ENCODE measurements at places on chromosomes 16 and 17. TPM values are rescaled to one million over a fixed set of nuclear protein-coding genes. Genes with fewer than 3 reads are reported as not detected.

GRCh38 chr17:2571523-2572303, 21.7 kb upstream of the PAFAH1B1 start:
- DNase-seq = no peak

DNA sequence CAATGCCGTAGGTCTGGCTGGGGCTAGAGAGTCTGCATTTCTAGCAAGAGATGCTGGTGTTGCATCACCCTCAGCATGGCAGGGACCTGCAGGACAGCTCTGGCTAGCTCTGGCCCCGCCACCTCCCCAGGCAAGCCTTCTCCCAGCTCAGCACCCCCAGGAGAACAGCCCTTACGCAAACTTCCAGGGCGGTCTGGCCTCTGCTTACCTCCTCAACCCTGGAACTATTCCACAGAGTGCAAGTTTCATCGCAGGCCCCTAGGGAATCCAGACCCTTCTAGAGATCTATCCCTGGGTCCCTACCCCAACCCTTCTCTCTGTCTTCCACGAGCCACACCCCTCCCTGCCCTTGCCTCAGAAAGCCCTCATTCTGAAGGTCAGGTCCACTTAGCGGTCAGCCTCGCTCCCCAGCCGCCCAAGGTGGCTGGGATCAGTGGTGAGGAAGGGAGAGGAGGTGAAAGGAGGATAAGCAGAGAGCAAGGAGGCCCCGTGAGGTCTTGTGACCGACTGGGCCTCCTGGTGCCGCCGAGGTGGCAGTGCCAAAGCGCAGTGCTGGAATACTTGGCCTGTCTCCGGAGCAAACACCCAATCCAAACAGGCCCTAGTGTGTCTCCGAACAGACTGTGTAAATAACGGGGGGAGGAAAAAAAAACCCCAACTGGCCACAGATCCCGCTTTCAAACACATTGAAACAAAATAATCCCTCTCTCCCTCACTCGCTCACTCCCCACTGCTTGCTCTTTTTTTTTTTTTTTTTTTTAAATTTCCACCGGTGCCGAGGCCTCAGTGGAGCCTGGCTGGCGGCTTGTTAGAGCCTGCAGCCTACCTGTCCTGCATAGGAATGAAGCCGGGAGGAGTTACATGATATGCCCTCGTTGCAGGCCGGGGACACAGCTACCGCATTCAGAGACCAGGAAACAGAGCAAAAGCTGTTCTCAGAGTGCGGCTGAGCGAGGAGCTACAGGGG, 380.9 kb downstream of the SOX9 start:
- DNase-seq = no peak

- DNase-seq = peak; percentile 41
These were observed 56.9 kb downstream of the CYB5D2 start for GRCh38 chr17:4199818-4200402.

DNA sequence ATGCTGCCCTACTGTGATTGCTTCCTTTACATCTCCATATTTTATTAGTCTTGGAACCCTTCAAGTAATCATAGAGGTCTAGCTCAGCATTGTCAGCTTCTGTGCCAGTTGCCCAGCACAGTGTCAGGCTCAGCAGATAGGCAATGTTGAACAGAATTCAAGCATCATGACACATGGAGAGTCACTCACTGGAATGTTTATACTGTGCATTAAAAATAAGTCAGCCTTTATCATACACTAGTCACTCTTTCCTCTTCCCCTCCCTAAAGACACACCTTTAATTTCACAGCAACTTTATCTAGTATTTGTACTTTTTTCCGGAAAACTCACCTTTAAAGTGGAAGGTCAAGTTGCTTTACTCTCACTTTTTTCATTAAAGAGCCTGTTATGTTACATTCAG, 253.8 kb upstream of the CDH11 start:
- no peak for DNase-seq

- DNase-seq = no peak
These were observed 7.9 kb downstream of the G6PC3 start for GRCh38 chr17:44078412-44078811.

DNA sequence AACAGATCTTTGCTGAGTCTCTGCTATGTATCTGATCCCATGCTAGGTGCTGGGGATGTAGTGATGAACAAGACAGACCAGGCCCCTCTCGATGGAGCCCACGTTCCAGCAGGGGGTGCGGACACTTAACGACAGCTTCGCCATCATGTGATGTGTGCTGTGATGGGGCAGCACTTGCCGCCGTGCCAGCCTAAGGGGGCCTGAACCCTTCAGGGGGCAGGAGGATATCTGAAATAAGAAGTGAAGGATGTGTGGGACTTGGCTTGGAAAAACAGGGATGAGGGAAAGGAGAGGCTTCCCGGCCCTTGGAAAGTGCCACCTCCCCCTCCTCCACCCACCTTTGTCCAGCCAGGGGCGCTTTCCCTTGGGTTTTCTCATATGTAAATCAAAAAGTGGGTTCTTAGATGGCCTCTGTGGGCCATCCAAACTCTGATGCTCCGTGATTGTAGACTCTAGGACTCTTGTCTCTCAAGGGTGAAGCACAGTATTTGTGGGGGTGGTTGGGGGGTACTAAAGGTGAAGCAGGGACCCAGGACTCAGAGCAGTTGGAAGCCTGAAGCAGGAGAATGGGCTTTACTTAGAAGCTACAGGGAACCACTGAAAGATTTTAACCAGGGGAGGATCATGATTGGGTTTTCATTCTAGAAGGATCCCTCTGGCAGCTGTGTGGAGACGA, 4.0 kb upstream of the DLX3 start:
- no peak for DNase-seq

DNA sequence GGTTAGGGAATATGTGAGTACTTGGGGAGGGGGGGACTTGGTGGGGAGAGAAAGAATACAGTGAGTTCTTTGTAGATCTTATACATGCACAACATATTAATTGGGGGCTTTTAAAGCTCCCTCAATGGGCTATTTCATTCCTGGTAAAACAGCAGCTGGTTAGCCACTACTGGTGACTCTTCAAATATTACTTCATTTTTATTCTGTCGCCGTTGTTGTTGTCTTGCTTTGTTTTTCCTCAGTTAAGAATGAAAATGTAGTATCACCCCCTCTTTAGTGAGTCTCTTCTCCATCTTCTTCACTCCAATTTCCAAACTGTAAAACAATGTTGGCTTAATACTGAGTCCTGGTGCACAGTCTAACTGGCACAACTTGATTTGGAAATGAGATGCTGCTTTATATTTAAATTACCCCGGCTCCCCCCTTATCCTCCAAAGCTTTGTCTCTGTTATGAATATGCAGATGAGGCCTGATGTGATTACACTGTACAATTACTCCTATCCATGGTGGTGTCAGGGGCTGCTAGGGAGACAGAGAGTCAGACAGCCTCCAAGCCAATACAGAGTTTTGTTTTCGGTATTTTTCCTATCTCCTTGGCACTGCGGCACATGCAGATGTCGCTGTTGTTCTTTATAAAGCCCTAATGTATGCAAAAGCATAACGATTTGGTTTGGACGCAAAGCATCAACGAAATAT, 256.9 kb upstream of the PMFBP1 start:
- no peak for DNase-seq

DNA sequence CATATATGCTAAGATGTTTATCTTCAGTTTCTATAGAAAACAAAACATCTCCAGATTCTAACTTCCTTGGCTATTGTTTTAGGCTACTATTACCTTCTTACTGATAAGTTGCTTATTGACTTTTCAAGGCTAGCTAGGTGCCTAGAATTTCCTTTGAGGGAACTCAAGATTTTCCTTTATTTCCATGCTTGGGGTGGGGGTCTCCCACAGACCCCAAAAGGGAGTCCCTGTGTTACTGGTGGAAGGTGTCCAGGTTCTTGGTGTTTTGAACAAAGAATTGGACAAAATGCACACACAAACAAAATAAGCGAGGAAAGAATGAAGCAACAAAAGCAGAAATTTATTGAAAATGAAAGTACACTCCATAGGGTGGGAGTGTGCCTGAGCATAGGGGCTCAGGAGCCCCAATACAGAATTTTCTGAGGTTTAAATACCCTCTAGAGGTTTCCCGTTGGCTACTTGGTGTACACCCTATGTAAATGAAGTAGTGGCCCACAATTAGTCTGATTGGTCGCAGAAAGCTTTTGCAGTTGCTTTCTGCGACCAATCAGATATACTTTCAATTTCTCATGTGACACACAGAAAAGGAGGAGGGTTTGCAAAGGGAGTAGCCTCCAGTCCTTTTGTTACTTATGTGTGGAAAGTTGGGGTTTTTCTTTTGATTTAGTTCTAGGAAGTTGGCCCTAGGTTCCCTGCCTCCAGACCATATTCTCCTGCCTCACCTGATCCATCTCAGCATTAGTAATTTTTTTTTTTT, 67.5 kb downstream of the MARF1 start:
- no peak for DNase-seq

- DNase-seq = peak; percentile 32
These were observed 2.0 kb downstream of the WSCD1 start for GRCh38 chr17:6072157-6072556.

GRCh38 chr16:1089439-1089821, 6.6 kb downstream of the C1QTNF8 start:
- no peak for DNase-seq

DNA sequence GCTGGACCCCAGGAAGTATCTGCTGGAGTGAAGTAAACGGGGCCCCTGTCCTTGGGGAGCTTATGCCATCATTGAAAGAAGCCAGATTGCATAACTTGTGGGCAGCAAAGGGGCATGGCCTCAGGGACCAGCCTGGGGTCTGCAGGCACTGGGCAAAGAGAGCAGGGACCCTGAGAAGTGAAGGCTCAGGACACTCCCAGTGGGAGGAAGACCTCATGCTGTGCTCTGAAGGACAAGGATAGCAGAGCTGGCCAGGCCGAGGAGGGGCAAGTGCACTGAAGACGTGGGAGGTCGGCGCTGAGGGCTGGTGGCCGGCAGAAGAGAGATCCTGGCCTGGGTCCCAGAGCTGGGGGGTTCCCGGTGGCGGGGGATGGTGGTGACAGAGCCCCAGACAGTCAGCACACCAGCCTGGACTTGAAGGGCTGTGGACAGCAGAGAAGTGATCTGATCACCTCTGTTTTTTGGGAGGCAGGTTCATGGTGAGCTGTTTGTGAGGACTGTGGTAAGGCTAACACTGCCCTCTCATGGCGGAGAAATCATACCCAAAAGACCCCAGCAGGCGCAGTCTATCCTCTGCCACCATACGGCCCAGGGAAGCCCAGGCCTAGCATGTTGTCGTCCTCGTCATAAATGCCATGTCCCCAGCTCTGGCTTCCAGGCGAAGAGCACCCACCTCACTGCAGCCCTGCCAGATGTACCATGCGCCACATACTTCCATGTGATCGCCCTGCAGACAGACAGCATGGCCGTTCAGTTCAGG, 7.1 kb upstream of the CNP start:
- DNase-seq = peak; percentile 40

- no peak for DNase-seq
These were observed 25.0 kb downstream of the TEX14 start for GRCh38 chr17:58666858-58667267.

HOXB1 gene
- not detected for total RNA-seq
